ENCODE measurements at places on chromosomes 12 and 14.
A peak's percentile ranks its signal among the peaks of the same experiment; 100 is the strongest.

DNA sequence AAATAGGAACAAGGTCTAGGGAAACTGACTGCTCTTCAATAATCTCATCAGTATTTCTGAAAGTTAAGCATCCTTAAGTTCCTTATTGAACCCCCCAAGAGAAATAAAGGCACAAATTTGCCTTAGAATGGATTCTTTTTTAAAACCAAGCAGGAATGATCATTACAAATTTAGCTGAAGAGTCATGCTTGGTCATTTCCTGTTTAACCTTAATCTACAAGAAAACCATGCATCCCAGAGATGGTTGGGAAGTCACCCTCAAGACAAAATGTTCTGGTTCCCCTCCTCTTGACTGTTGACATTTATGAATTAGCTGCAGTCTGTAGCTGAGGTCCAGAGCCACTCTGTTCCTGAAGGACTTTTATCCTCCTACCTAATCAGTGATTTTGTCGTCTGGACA is 291.8 kb upstream of the G2E3 start:
- no peak for DNase-seq

DNA sequence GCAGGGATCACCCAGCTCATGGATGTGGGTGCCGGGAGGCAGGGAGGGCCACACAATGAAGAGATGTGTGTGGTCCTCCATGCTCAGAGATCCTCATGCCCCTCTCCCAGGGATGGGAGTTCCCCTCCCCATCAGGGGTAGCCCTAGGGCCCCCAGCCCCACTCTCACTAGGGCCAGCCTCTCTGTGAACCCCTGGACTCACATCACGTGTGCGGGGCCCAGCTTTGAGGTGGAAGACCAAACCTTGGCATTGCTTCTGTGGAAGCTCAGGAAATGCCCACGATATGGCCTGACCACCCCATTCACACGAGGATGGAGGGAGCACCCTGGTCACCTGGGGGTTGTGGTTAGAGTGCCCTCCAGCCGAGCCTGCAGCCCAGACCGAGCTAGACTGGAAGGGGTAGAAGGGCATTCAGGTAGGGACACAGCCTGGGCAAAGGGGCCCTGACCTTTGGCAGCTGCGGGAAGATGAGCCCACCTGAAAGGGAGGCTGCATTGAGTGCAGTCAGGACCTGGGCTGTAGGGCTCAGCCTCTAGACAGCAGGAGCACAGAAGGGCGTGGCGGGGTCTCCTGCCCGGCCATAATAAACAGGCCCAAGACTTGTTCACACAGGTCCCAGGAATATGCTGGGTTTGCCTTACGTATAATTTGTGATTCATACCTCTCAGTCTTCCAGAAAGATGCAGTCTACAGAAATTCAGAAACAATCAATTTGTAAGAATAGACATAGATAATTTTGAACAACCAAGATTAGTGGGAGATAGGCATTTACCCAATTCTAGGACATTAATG is 34.8 kb upstream of the RCOR1 start:
- no peak for DNase-seq

DNA sequence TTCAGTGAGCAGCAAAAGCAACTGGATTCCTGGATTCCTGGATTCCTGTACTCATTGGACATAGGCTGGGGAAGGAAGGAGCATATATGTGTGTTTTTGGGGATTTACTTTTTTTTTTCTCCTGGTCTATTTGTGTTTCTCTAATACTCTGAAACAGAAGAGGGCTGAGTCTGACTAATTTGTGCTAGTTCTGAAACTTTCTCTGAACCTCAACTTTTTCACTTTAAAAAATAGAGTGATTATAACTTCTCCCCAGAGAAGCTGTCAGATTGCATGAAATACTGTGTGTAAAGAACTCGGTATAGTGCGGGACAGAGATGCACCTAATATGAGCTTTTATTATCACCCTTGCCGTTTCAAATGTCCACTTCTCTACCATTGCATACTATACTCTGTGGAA is 529.5 kb downstream of the TMTC2 start:
- DNase-seq: no peak

- no peak for DNase-seq
Measured at GRCh38 chr14:58815794-58816193, 178.0 kb downstream of the DACT1 start.

GRCh38 chr14:65566820-65567522 is 154.4 kb downstream of the FUT8 start:
- DNase-seq: no peak

DNA sequence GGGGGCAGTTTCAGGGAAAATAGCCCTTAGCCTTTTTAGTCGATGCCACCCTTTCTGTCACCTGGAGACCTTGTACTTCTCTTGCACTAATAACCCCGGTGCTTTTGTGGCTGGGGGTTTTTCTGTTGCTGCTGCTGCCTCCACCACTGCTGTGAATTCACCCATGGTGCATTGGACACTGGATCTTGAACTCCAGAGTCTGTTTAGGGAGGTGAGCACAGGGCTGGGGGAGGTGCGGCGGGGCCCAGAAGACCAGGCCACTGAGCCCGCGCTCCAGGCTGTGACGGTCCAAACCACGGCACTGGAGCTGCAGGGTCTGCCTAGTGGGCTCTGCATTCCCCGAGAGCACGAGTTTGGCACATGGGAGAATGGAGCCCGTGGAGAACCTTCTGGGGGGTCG is 100.6 kb downstream of the NINJ2 start:
- no peak for DNase-seq

- no peak for DNase-seq
Measured at GRCh38 chr12:131356485-131357184, 354.3 kb upstream of the SFSWAP start.

DNA sequence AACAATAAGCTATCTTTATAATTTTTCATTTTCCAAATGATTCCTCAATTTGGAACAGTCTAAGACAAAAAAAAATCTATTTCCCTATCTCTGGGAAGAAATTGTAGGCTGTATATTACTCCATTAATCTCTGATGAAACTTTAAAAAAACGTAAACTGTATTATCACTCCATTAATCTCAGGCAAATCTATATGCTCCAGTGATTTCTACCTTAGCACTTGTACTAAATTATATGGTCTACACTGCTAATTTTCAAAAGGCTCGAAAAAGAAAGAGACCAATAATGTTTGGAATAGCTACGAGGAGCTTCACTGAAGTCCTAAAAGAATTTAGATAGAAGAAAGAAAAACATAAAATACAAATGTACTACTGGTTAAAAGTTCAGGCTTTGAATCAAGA is 19.7 kb downstream of the MED13L start:
- no peak for DNase-seq

DNA sequence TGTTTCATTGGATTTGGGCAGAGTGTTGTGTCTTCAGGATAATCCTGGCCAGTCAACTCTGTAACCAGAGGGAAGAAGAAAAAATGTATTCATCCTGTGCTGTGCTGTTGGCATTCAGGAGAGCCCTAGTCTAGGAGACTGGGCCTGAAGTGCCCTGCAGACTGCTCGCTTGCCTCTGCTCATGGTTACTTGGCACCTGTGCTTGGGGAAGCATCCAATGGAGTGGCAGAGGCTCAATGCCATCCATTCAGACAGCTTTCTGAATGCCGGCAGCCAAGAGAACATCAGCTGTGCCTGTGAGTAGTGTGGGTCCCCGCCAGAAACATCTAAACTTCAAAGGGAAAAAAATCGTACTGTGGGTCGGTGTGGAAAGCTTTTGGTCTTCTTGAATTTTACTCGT is 124.2 kb downstream of the SRGAP1 start:
- DNase-seq: no peak

- DNase-seq: no peak
Measured at GRCh38 chr14:90600619-90601018, 203.8 kb downstream of the CALM1 start.

DNA sequence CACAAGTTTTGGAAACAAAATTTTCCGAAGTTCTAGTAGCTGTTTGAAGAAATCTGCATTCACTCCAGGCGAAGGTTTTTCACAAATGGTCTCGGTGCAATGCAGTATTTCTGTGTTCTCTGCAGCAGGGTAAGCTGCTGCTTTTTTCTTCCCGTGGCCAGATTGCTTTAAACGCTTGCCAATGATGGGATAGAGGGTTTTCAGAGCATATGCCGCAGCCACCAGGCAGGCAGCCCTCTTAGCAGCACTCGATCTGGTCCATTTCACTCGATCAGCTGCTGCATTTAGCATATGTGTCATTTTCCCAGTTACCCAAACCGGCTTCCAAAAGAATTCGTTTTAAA is 315 bp downstream of the ABCD2 start:
- no peak for DNase-seq

- no peak for DNase-seq
Measured at GRCh38 chr12:57231276-57232021, 1.9 kb downstream of the SHMT2 start.

- peak; percentile 12 for DNase-seq
Measured at GRCh38 chr12:103841690-103842584, 903 bp upstream of the NT5DC3 start.

DNA sequence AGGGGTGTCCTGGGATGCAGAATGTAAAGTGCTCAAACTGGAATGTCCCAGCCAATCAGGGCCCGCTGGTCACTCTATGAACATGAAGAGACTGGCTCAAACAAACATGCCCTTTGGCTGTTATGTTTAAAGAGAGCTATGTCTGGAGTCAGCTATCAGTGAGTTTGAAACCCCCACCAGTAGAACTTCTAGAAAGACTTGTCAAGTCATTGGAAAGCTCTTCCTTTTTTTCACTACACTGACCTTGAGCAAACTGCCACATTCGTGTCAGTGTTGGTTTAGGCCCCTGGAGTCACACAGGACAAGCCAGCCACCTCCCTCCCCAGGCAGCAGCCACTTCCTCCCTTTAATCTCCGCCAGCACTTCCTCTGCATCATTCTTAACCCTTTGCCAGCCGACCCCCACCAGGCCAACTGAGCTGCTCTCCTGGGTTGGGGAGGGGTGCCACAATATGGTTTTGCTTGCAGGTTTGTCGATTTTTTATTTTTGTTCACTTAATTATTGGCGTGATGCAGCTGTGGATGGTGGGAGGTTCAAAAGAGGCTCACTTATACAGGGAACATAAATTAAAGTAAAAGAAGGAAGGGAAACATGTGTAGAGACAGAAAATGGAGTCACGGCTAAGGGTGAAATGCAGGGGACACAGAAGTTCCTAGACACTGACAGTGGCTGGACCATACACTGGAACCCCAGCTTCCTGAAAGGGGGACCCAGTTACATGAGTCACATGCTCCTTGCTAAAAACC is 25.3 kb downstream of the CMKLR1 start:
- DNase-seq: no peak

DNA sequence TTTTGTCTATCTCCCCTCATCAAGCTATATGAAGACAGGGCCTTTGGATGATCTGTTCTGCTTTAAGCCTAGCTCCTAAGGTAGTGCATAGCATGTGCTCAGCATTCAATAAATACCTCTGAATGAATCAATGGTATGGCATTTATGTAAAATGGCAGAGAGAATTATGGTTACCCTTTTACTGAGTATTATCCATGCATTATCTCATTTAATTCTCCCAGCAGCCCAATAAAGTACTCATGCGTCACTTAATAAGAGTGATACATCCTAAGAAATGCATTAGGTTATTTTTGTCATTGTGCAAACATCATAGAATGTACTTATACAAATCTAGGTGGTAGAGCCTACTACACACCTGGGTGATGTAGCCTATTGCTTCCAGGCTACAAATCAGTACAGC is 269.7 kb downstream of the KSR2 start:
- no peak for DNase-seq

- no peak for DNase-seq
Measured at GRCh38 chr14:74735125-74735524, 22.2 kb downstream of the FCF1 start.

DNA sequence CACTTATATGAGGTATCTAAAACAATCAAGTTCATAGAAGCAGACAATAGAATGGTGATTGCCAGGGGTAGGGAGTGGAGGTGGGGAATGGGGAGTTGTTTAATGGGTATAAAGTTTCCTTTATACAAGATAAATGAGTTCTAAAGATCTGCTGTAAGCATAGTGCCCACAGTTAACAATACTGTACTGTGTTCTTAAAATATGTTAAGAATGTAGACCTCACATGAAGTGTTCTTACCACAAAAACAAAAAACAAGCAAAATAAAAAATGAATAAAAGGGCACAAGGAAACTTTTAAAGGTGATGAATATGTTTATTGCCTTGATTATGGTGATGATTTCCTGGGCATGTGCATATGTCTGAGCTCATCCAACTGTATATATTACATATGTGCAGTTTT is 211.8 kb downstream of the MSRB3 start:
- DNase-seq: no peak

GRCh38 chr12:115296613-115297198 is 612.7 kb upstream of the TBX3 start:
- no peak for DNase-seq

- DNase-seq: no peak
Measured at GRCh38 chr12:117622087-117622486, 260.7 kb upstream of the NOS1 start.

GRCh38 chr12:17992002-17992656 is 97.9 kb downstream of the RERGL start:
- DNase-seq: no peak

- no peak for DNase-seq
Measured at GRCh38 chr12:124581307-124582107, 14.1 kb upstream of the NCOR2 start.

DNA sequence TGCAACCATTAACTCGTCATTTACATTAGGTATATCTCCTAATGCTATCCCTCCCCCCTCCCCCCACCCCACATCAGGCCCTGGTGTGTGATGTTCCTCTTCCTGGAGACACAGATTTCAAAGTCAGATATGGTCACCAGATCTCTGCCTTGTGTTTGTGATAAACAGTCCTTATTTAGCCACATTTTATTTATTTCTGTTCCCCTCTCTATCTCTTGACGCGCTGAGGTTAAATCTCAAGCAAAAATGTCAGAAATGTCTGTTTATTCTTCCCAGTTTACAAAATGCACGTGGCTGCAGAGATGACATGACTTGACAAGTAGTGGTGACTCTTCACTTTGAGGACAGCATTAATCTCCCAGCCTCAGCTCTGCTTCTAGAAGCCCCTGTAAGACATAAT is 11.5 kb upstream of the RASSF3 start:
- no peak for DNase-seq

DNA sequence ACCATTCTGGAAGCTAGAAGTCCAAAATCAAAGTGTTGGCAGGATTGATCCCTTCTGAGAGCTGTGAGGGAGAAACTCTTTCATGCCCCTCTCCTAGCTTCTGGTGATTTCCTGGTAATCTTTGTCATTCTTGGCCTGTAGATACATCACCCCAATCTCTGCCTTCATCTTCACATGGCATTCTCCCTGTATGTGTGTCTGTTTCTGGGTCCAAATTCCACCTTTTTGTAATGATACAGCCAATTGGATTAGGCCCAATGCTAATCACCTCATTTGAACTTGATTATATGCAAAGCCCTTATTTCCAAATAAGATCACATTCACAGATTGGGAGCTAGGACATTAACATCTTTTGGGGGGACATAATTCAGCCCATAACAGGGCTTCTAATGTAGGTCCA is 76.9 kb upstream of the MBIP start:
- DNase-seq: no peak

GRCh38 chr12:5417500-5417899 is 14.4 kb upstream of the NTF3 start:
- DNase-seq: no peak

GRCh38 chr12:7512553-7512952 is 9.0 kb upstream of the CD163 start:
- no peak for DNase-seq

- DNase-seq: peak; percentile 77
Measured at GRCh38 chr12:49644620-49644994, 21.2 kb downstream of the PRPF40B start.

- DNase-seq: peak; percentile 29
Measured at GRCh38 chr14:73467377-73467776, 9.0 kb upstream of the NUMB start.

- DNase-seq: no peak
Measured at GRCh38 chr14:101591121-101591520, 29.8 kb downstream of the DIO3 start.

- DNase-seq: no peak
Measured at GRCh38 chr14:64720131-64720576, 15.9 kb downstream of the PLEKHG3 start.
